Activated CD8-positive, alpha-beta T cell treated with anti-CD3 and anti-CD28 coated beads for 36 hours (primary cell): ENCODE measurements at places on chromosomes 6 and 20.
A peak's percentile ranks its signal among the peaks of the same experiment; 100 is the strongest.

GRCh38 chr6:166853371-166854325 is 102.7 kb downstream of the RNASET2 start:
- no peak for DNase-seq
- H3K27me3 ChIP-seq = no peaks in the 10 kb centered on the region
- H3K36me3 ChIP-seq = no peaks in the 10 kb centered on the region
- H3K4me3 ChIP-seq = no peak overlapping the region
- no peak overlapping the region for H3K27ac ChIP-seq

DNA sequence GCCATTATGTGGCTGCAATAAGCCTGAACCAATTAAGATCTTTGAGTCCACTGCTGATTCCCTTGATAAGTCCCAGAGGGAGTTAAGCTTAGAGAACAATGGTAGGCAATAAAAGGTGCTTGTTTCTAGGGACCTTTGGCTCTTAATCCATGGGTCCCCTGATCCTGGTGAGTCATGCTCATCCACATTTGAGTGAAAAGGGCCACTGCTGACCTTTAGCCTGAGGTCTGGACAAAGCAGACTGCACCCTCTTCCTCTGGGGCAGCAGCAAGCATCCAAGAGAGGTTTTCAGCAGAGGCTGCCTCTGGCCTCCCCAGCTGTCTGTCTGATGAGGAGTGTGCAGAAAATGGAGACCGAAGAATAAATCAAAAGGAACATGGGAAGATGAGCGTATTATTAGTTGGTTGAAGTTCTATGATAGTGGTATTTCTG is 16.1 kb upstream of the SCGN start:
- H3K36me3 ChIP-seq = no peaks in the 10 kb centered on the region
- H3K4me3 ChIP-seq = no peak overlapping the region
- H3K4me1 ChIP-seq = no peaks in the 10 kb centered on the region
- no peak for DNase-seq
- H3K27me3 ChIP-seq = peaks cover 21% of the 10 kb centered on the region

- peaks cover 1% of the 10 kb centered on the region for H3K36me3 ChIP-seq
- DNase-seq = no peak
- no peak overlapping the region for H3K4me3 ChIP-seq
- no peak overlapping the region for H3K27ac ChIP-seq
- H3K4me1 ChIP-seq = peaks cover 21% of the 10 kb centered on the region
These were observed 8.9 kb downstream of the UTRN start for GRCh38 chr6:144294016-144294415.

GRCh38 chr20:49308875-49309274 is 31.0 kb upstream of the ZNFX1 start:
- peaks cover 26% of the 10 kb centered on the region for H3K4me1 ChIP-seq
- no peak for DNase-seq
- no peak overlapping the region for H3K27ac ChIP-seq
- H3K36me3 ChIP-seq = peaks cover 9% of the 10 kb centered on the region

- DNase-seq = no peak
- no peaks in the 10 kb centered on the region for H3K4me1 ChIP-seq
- no peak overlapping the region for H3K4me3 ChIP-seq
- no peaks in the 10 kb centered on the region for H3K27me3 ChIP-seq
- H3K36me3 ChIP-seq = no peaks in the 10 kb centered on the region
These were observed 424.5 kb upstream of the FLRT3 start for GRCh38 chr20:14761903-14762302.

DNA sequence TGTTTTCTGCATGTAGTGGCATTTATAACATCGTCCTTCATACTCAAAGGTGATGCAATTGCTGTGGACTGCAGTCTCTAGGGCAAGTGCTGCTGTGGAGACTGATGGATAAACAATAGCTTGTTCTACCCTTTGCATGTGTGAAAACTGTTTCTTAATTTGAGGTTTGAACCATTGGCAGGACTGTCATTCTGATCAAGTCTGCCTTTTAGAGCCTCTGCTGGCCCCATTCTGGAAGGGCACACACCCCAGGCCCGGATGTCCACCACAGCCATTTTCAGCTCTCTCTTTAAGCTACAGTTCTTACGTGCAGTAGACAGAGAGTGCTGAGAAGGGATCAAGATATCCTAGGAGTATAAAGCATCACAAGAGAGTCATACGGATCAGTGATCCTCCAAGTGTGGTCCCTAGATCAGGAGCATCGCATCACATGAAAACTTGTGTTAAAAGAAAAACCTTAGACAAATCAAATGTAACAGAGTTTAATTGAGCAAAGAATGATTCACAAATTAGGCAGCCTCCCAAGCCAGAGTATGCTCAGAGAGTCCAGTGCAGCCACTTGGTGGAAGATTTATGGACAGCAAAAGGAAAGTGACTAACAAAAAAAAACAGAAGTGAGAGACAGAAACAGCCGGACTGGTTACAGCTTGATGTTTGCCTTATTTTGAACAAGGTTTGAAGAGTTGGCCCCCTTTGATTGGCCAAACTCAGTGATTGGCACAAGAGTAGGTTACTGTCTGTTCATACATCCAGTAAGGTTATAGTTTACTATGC is 52.0 kb downstream of the FRK start:
- H3K27me3 ChIP-seq = peaks cover 12% of the 10 kb centered on the region
- no peaks in the 10 kb centered on the region for H3K36me3 ChIP-seq
- H3K4me3 ChIP-seq = no peak overlapping the region

GRCh38 chr6:84643778-84644177 is 120.6 kb downstream of the TBX18 start:
- peaks cover 1% of the 10 kb centered on the region for H3K27me3 ChIP-seq
- no peaks in the 10 kb centered on the region for H3K4me1 ChIP-seq
- H3K4me3 ChIP-seq = no peak overlapping the region
- no peaks in the 10 kb centered on the region for H3K36me3 ChIP-seq

DNA sequence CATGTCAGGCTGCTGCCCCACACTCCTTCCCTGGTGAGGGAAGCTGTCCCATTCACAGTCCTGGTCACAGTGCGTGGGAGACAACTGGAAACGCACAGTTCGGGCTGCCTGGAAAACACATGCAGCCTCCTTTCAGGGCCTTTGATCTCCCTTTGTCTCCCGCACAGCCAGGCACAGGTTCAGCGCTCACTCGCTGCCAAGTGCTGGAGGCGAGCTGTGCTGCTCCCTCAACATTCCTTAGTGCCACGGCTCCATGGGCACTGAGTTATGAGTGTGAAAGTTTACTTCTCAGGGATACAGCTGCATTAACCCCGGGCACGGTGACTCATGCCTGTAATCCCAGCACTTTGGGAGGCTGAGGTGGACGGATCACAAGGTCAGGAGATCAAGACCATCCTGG is 9.1 kb downstream of the YTHDF1 start:
- no peak for DNase-seq
- H3K27me3 ChIP-seq = no peaks in the 10 kb centered on the region
- H3K27ac ChIP-seq = no peak overlapping the region
- H3K36me3 ChIP-seq = peaks cover 29% of the 10 kb centered on the region

DNA sequence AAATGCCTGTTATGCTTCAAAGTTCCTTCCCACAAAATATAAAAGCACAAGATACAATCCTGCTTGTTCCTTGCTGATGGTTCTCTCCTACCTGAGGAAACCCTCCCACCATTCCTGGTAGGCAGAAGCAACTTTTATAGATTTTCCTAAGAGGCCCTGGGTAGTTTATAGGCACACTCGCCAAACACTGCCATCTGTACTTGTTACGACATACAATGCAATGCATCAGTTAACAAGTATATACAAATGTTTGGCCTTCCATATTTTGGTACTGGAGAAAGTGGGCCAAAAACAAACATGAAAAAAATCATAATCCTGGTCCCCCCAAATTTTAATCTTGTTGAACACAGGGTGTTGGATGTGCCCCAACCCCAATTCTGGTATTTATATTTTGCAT is 16.6 kb downstream of the MCM9 start:
- H3K4me1 ChIP-seq = no peaks in the 10 kb centered on the region
- peaks cover 47% of the 10 kb centered on the region for H3K36me3 ChIP-seq
- peak overlapping the region; percentile 4 for H3K27ac ChIP-seq
- DNase-seq = no peak
- H3K27me3 ChIP-seq = no peaks in the 10 kb centered on the region

- H3K36me3 ChIP-seq = peaks cover 3% of the 10 kb centered on the region
- DNase-seq = peak; percentile 4
- H3K27me3 ChIP-seq = no peaks in the 10 kb centered on the region
- H3K27ac ChIP-seq = no peak overlapping the region
These were observed 109.5 kb upstream of the SMLR1 start for GRCh38 chr6:130717657-130718056.

DNA sequence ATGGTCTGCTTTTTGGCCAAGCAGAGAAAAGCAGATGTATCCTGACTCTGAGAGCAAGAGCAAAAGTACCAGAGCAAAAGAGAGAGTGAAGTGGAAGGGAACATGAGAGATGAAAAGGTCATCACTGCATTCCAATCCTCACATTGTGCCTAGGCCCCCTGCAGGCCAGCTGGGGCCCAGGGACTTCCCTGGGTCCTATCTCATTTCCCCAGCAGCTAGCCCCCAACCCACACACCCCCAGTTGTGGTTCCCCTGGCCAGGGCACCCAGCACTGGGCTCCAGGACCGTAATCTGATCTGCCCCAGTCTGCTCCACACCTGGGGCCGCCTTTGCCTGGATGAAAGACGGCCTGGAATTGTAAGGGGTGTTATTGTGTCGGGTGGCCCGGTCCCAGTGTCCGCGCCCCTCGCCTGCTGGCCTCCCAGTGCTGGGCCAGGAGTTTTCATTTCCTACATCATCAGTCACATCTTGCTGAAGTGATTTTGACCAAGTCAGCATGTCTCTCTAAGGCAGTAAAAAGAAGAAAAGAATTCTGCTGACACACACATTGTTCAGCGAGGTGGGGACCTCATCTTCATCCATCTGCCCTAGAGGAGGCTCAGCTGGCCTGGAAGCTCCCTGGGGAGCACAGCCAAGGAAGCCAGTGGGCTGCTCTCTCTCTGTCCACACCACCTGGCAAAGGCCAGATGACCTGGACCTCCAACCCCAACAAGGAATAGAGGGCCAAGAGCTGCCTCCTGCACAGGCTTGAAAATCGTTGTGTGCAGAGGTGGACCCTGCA is 4.0 kb upstream of the BMP7 start:
- no peak overlapping the region for H3K4me3 ChIP-seq
- H3K27me3 ChIP-seq = peaks cover 32% of the 10 kb centered on the region
- DNase-seq = no peak
- no peak overlapping the region for H3K27ac ChIP-seq
- peaks cover 2% of the 10 kb centered on the region for H3K4me1 ChIP-seq
- no peaks in the 10 kb centered on the region for H3K36me3 ChIP-seq

DNA sequence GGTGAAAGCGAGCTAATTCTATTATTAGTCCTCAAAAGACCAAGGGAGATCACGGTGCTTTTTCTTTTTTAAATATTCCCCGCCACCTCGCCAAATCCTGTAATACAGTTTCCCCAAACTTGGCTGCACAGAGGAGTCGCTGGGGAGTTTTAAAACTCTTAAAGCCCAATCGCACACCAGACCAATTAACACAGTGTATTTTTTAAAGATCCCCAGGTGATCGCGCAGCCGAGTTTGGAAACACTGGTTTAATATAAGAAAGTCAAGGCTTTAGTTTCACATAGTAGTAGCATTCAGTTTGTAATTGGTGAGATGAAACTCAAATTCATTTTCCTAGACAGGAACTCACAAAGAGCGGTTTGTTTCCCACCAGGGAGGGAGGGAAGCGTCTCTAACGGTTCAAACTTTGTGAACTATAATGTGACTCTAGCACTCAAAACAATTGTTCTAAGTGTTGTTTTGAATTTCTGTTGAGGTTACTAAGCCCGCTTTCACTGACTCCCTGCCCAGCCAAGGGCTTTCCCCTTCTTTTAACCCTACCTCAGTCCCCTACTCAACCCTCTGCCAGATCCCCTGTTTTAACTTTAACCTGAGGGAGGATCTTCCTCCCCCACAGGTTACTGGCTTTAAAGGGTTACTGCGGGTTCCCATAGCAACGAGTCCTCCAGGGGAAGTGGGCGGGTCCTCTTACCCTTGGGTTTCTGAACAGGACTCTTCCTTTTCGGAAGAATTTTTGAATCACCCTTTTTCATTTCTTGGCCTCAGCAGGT is 25.7 kb upstream of the BTBD3 start:
- H3K4me1 ChIP-seq = peaks cover 16% of the 10 kb centered on the region
- peak overlapping the region; percentile 27 for H3K27ac ChIP-seq
- peak overlapping the region; percentile 69 for H3K4me3 ChIP-seq
- H3K36me3 ChIP-seq = no peaks in the 10 kb centered on the region

DNA sequence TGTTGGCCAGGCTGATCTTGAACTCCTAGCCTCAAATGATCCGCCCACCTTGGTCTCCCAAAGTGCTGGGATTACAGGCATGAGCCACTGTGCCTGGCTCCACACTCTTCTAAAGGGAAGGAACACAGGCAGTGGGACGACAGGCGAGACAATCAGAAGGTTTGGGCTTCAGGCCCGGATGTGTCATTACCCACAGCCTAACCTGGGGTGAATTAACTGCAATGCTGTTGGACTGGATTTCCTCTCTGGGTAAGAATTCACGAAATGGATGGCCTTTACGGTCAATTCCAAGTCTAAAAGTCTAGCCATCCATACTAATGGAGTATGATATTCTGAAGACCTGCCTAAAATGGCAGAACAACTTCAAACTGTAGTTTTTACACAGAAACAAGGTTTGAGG is 83.7 kb upstream of the CCDC28A start:
- DNase-seq = no peak
- H3K27me3 ChIP-seq = peaks cover 24% of the 10 kb centered on the region
- H3K27ac ChIP-seq = no peak overlapping the region
- H3K4me1 ChIP-seq = peaks cover 3% of the 10 kb centered on the region
- no peak overlapping the region for H3K4me3 ChIP-seq

- DNase-seq = no peak
- no peaks in the 10 kb centered on the region for H3K27me3 ChIP-seq
- no peak overlapping the region for H3K27ac ChIP-seq
These were observed 681.0 kb upstream of the GJE1 start for GRCh38 chr6:141451511-141452353.

DNA sequence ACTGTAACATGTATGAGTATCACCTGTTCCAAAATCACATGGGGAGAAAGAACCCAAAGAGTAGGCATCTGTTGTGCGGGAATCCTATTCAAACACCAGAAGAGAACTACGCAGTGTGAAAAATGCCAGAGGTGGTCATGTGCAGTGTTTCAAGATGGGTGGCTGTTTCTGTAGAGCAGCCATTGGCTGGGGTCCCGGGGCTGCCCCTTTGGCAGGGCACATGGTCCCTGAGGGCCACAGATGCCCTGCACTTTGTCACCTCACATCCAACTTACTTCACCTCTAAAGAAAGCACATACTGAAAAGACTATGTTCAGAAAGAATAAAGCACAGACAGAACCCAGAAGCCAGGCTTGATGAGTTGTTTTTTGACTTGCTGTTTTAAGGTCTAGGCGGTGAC is 12.3 kb downstream of the MTCH1 start:
- no peaks in the 10 kb centered on the region for H3K27me3 ChIP-seq
- H3K27ac ChIP-seq = no peak overlapping the region
- H3K4me3 ChIP-seq = no peak overlapping the region

GRCh38 chr6:56101141-56101553 is 146.2 kb downstream of the COL21A1 start:
- H3K4me3 ChIP-seq = no peak overlapping the region
- H3K36me3 ChIP-seq = no peaks in the 10 kb centered on the region
- H3K27ac ChIP-seq = no peak overlapping the region
- DNase-seq = no peak
- no peaks in the 10 kb centered on the region for H3K27me3 ChIP-seq

DNA sequence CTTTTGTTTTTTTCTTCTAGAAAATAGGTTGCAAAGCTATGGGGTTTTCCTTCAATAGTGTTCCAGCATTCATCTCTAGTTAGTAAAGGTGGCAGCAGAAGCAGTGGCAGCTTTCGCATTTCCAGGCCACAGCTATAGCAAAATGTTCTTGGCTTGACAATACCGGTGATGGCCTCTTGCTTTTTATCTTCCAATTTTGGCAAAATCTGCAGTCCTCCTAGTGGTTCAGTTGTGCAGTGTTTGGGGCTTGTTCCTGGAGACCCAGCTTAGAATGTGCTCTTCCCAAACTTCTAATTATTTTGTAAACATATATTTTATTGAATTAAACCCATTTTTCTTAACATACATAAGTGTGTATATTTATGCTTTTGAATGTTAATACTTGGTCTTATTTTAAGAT is 370.6 kb upstream of the MAN1A1 start:
- no peak overlapping the region for H3K4me3 ChIP-seq
- H3K27me3 ChIP-seq = no peaks in the 10 kb centered on the region
- no peaks in the 10 kb centered on the region for H3K36me3 ChIP-seq
- DNase-seq = no peak
- H3K27ac ChIP-seq = no peak overlapping the region
